ENCODE measurements at places on chromosomes 5 and 9. TPM values are rescaled to one million over a fixed set of nuclear protein-coding genes. Genes with fewer than 3 reads are reported as not detected.

Gene PTGES
- total RNA-seq: 131 TPM

Gene SLC2A6
- total RNA-seq: 24.1 TPM

Gene FKBP15
- 19.2 TPM for total RNA-seq

Gene SPINK4
- total RNA-seq: not detected

Gene F12
- 23.9 TPM for total RNA-seq

Gene AQP3
- 21.4 TPM for total RNA-seq

Gene COL15A1
- total RNA-seq: 0.29 TPM

Gene FAM78A
- 0.48 TPM for total RNA-seq

Gene BTNL9
- 1.3 TPM for total RNA-seq

Gene MEF2C
- not detected for total RNA-seq

Gene SLC24A2
- total RNA-seq: not detected

Gene PCDHB15
- not detected for total RNA-seq

Gene LAMC3
- 2.0 TPM for total RNA-seq

Gene PDE6A
- total RNA-seq: 0.25 TPM

Gene RNF208
- total RNA-seq: 2.0 TPM

Gene CCDC69
- 1.0 TPM for total RNA-seq

Gene SEC61B
- total RNA-seq: 333 TPM

Gene UBE2QL1
- 0.16 TPM for total RNA-seq

Gene XRCC4
- total RNA-seq: 15.5 TPM

Gene NSMF
- total RNA-seq: 48.9 TPM

Gene CDX1
- not detected for total RNA-seq

Gene TNFAIP8
- total RNA-seq: 20.0 TPM

Gene SEMA6A
- total RNA-seq: not detected

Gene PIP5KL1
- 2.0 TPM for total RNA-seq

Gene ACOT12
- not detected for total RNA-seq

Gene OR13C8
- not detected for total RNA-seq

Gene SLCO6A1
- total RNA-seq: not detected

Gene MTREX
- 36.3 TPM for total RNA-seq

Gene PCDHGB3
- 0.12 TPM for total RNA-seq

Gene CNTNAP3B
- total RNA-seq: 16.9 TPM

Gene SMIM33
- not detected for total RNA-seq

Gene CRHBP
- not detected for total RNA-seq

Measured in A549 treated with ZK216348 at 1 μM for 4 hours (cell line).